ENCODE measurements at places on chromosomes 16 and 17.

GRCh38 chr17:48439110-48439850 lies 9.3 kb upstream of the SKAP1 start:
- DNase-seq: peak; percentile 56

- DNase-seq: no peak
These were observed 61.7 kb downstream of the KPNA2 start for GRCh38 chr17:68097161-68097805.

- peak; percentile 76 for DNase-seq
These were observed 48.4 kb upstream of the KDM8 start for GRCh38 chr16:27154705-27155521.

DNA sequence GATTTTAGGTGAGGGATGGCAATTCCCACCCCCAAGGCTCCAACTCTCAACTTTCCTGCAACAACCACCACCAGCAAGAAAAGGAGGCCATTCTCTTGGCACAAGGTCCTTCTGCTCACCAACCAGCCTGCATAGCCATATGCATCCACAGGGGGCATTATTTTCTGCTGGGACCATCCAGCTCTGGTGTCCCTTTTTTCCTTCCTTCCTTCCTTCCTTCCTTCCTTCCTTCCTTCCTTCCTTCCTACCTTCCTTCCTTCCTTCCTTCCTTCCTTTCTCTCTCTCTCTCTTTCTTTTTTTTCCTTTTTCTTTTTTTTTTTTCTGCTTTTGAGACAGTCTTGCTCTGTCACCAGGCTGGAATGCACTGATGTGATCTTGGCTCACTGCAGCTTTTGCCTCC lies 21.1 kb upstream of the COX10 start:
- no peak for DNase-seq

GRCh38 chr17:5500589-5501391 lies 14.4 kb downstream of the MIS12 start:
- peak; percentile 78 for DNase-seq

DNA sequence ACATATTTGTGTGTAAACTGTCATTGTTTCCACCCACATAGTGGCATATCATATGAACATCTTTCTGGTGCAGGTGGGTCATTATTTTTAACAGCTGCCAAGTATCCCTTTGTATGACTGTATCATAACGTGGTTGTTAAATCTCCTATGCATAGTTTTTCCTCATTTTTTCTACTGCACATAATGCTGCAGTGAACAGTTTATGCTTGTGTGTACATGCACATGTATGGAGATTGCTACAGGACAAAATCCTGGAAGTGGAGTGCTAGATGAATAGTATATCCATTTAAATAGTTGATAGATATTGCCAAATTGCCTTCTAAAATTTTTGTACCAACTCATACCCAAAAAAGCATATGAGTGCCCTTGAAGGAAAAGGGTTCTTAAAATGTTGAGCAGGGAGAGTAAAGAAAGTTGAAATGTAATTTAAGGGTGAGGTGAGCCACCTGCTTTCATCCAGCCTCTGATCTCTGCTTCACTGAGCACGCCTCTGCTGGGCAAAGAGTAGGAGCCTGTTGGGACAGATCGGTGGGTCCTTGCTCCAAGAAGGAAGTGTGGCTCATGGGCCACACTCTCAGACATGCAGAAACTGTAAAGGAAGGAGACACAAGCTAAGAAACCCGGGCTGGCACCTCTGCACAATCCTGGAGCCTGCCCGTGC lies 55.3 kb downstream of the HLF start:
- no peak for DNase-seq

- DNase-seq: no peak
These were observed 4.3 kb upstream of the SETD6 start for GRCh38 chr16:58510776-58511628.

- no peak for DNase-seq
These were observed 17.8 kb downstream of the SAP30BP start for GRCh38 chr17:75684924-75685323.

- DNase-seq: no peak
These were observed 74.8 kb downstream of the HS3ST2 start for GRCh38 chr16:22888791-22889190.

DNA sequence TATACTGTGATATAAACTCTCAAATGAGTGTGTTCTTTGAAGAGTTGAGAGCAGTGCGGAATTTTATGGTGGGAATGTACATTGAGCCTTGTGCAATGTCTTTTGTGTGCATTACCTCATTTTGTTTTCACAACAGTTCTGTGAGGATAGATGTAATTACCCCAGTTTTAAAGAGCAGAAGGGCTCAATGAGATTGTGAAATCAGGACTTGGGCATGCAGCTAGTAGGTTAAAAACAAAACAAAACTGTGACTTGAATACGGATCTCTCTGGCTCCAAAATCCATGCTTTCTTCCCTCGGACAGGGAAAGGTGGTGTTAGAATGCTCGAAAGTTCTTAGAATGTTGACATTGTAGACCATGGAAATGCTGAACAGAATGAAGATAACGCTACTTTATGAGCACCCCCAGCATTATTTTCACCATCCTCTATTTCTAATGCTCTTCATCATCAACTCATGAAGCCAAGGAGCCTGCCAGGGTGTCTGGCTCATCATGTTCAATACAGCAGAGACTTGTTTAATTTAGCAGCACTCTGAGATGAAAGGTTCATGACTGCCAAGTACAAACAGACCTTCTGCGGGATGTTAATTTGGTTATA lies 17.1 kb downstream of the MRTFB start:
- DNase-seq: no peak

GRCh38 chr17:58385359-58385899 lies 31.9 kb downstream of the RNF43 start:
- DNase-seq: no peak

DNA sequence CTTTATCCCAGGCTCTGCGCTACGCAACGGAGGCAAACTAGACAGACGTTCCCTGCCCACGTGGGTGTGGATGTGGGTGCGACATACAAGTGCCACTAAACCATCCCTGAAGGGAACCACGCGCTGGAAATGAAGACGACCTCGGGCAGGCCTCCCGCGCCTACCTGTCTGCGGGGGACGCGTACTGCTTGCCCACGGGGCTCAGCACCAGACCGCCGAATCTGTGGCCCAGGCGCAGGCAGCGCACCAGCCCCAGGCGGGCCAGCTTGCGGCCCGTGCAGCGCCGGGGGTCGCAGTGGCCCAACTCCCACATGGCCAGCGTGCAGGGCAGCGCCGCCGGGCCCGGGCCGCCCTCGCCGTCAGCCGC lies 480 bp downstream of the TSR3 start:
- DNase-seq: no peak

GRCh38 chr17:28957277-28957991 lies 6.1 kb upstream of the PHF12 start:
- no peak for DNase-seq

DNA sequence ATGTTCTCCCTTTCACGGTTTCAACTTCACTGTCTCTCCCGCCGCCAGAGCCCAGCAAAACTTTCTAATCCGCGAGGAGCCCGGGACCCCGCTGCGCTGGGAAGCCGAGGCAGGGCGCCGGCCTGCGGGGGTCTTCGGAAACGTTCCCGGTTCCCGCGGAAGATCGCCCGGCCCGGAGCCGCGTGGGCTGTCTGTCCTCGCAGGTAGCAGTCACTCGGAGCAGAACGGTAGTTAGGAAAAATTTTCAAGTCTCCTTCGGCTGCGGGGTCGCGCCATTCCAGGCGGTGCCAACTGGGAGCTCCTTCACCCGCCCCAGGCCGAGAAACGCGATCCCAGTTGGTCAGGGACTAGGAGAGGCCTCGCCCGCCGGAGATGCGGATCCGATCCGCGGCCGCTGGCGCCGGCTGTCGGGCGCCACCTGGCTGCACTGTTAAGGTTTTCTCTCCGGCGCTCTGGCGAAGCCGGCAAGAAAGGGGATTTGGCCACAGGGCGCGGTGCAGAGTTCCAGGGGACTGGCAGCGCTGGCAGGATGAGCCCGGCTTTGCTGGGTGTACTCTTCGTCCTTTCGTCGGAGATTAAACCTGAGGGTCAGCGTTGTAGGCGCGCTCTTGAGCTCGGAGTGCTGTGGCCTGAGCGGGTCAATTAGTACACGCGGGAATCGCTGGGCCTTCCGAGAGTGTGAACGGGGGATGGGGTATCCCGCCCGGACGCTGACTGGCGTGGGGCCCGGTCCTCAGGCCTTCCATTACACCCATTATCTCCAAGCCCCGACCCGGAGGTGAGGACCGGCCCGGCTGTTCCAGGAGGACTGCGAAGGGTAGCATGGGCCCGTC lies 135.4 kb downstream of the KCNJ12 start:
- DNase-seq: peak; percentile 69

DNA sequence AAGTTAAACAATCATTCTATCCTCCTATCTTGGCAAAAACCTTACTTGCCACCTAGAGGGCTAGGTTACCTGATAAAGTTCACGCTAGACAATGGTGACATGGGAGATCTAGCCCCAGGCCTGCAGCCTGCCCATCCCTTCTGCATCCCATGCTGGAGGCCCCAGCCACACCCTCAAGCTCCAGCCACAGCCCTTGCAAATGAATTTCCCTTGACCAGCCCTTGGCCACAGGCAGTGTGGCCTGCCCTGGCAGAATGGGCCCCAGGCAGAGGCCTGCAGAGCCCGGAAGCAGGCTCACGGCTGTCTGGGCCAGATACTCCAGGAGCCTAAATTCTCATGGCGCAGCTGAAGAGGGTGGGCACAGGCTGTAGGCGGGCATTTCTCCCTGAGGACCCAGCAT lies 14.9 kb downstream of the WNT3 start:
- no peak for DNase-seq

All from activated CD4-positive, alpha-beta T cell treated with anti-CD3 and anti-CD28 coated beads, Interleukin-2, Interleukin-6, amounts not matched to agents 100 ng/mL and 50 ng/mL, durations not matched to agents 16 hours and 8 hours (primary cell).